NCI-H2029 (cell line): ENCODE measurements at places on chromosomes 3 and 15.

GRCh38 chr3:177777699-177778098 is 580.4 kb upstream of the TBL1XR1 start:
- DNase-seq: peak; percentile 51

- DNase-seq: no peak
These were observed 15.8 kb downstream of the ST3GAL6 start for GRCh38 chr3:98778852-98779413.

DNA sequence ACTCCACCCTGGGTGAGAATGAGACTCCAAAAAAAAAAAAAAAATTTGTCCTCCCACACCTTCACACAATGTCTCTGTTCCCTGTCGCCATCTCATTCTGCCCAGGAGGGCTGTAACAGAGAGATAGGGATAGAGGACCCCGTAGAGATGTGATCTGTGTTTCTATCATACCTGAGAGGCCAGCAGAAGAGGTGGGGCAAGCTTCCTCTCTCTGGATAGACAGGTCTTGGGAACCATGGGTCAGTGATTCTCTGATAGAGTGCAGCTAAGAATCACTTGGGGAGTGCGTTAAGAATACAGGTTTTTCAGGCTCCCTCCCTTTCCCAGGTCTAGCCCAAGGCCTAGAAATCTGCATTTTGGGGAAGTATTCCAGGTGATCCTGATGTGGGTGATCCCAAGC is 8.3 kb downstream of the CA12 start:
- DNase-seq: no peak

DNA sequence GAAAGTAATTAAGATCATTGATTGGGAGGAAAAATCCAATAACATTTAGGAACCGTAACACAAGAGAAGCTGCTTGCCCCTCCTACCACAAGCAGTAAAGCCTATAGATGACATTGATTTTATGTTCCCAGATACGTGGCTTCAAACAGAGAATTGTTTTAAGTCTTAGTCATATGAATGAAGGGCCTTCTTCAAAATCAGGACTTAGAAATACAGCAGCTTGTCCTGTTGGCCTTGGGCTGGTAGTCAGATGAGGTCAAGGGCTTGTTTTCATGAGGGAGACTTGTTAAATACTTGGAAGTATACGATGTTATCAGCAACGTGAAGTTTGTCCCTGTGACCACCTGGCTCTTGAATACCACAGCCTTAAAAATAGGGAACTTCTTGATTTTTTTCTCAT is 114.4 kb downstream of the VGLL4 start:
- no peak for DNase-seq

GRCh38 chr3:60577601-60578000 is 673.7 kb downstream of the FHIT start:
- DNase-seq: no peak

- no peak for DNase-seq
These were observed 6.9 kb downstream of the SELENOT start for GRCh38 chr3:150609988-150610387.

DNA sequence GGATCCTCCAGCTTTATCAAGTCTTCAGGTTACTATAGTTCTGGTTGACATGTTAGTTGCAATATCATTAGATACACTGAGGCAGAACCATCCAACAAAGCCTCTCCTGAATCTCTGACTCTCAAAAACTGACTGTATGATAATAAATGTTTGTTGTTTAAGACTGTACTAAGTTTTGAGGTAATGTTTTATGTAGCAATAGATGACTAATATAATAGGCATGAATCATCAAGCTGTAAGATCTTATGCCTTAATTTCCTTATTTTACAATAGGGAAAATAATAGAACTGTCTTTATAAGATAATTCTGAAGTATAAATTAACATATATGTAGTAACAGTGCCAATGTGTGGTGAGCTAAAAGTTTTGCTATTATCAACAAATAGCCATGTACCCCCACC is 88.9 kb upstream of the TBC1D5 start:
- no peak for DNase-seq

GRCh38 chr3:195183071-195183776 is 87.7 kb downstream of the XXYLT1 start:
- DNase-seq: no peak

GRCh38 chr3:27976933-27977332 is 254.8 kb upstream of the EOMES start:
- DNase-seq: no peak

DNA sequence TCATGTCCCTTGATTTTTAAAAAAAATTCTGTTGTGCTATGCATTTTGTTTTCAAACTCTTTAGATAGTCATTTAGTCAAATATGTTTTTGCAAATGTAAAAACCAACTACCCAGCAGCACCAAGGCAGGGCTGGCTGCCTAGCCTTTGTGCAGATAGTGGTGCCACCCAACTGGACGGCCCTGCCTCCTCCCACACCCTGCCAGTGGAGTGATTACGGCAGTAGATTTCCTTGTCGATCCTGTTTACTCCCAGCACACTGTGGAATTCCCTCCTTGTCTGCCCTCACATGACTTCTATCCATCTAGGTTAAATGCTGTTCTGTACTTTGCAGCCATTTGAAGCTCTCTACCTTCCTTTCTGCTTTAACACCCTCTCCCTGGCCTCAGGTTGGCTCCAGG is 79.4 kb upstream of the PLXNA1 start:
- no peak for DNase-seq

GRCh38 chr15:40441565-40442531 is 1.1 kb downstream of the BAHD1 start:
- DNase-seq: no peak
